ENCODE measurements at places on chromosomes 5 and 9. TPM values are rescaled to one million over a fixed set of nuclear protein-coding genes. Genes with fewer than 3 reads are reported as not detected.

- no peak for DNase-seq
- no peak overlapping the region for H3K27ac ChIP-seq
- H3K4me3 ChIP-seq: no peak overlapping the region
- no peaks in the 10 kb centered on the region for H3K4me1 ChIP-seq
- H3K36me3 ChIP-seq: no peaks in the 10 kb centered on the region
- H3K27me3 ChIP-seq: no peaks in the 10 kb centered on the region
Observed at GRCh38 chr9:93860694-93861658, 94.2 kb downstream of the BARX1 start.

Gene GZMA
- 2.0 TPM for total RNA-seq

GRCh38 chr5:157214415-157214814, 33.8 kb downstream of the ITK start:
- H3K27me3 ChIP-seq: no peaks in the 10 kb centered on the region
- H3K4me1 ChIP-seq: peaks cover 96% of the 10 kb centered on the region
- no peak for DNase-seq
- peak overlapping the region; percentile 86 for H3K27ac ChIP-seq
- no peak overlapping the region for H3K4me3 ChIP-seq

DNA sequence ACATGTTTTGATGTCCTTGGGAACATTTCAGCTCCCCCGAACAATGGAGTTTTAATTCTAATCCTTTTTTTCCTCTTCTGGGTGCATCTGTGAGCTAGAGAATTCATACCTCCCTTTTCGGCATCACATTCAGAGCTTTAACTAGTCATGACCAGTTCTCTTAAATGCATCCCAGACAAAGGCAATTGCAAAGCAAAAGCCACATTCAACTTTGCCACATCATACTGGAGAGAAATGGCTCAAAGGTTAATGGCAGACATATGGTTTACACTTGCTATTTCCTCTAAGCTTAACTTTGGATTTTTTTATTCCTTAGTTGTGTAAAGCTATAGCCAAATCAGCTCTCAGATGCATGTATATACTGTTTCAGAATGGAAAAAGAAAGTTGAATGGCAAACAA, 153.3 kb downstream of the ESM1 start:
- H3K4me3 ChIP-seq: no peak overlapping the region
- no peaks in the 10 kb centered on the region for H3K27me3 ChIP-seq
- no peak for DNase-seq
- no peak overlapping the region for H3K27ac ChIP-seq

DNA sequence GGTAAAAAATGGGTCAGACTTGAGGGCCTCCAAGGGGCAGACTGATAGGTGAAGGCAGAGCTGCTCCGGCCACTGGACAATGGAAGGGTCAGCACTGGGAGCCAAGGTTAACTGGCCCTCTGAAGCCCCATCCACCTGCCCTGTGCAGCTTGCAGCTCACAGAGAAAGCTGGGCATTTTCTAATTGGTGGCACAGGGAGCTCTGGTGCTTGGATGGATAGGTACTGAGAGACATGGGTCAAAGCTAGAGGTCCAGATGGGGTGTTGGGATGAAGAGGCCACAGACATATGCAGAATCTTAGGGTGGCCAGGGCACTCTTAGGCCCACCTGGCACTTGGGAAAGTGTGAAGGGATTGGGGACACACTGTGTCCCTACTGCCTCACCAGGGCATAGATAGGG, 29.5 kb upstream of the SARDH start:
- H3K4me1 ChIP-seq: no peaks in the 10 kb centered on the region
- H3K4me3 ChIP-seq: no peak overlapping the region
- H3K27ac ChIP-seq: no peak overlapping the region
- DNase-seq: no peak

GRCh38 chr9:72917892-72918509, 34.9 kb downstream of the ALDH1A1 start:
- DNase-seq: no peak
- H3K4me1 ChIP-seq: no peaks in the 10 kb centered on the region
- no peaks in the 10 kb centered on the region for H3K27me3 ChIP-seq
- H3K36me3 ChIP-seq: no peaks in the 10 kb centered on the region
- H3K4me3 ChIP-seq: no peak overlapping the region
- no peak overlapping the region for H3K27ac ChIP-seq
